DMS79 (cell line): ENCODE measurements at places on chromosomes 3 and 15.

GRCh38 chr15:80234883-80235282 lies 17.1 kb downstream of the CTXND1 start:
- DNase-seq, result no peak

DNA sequence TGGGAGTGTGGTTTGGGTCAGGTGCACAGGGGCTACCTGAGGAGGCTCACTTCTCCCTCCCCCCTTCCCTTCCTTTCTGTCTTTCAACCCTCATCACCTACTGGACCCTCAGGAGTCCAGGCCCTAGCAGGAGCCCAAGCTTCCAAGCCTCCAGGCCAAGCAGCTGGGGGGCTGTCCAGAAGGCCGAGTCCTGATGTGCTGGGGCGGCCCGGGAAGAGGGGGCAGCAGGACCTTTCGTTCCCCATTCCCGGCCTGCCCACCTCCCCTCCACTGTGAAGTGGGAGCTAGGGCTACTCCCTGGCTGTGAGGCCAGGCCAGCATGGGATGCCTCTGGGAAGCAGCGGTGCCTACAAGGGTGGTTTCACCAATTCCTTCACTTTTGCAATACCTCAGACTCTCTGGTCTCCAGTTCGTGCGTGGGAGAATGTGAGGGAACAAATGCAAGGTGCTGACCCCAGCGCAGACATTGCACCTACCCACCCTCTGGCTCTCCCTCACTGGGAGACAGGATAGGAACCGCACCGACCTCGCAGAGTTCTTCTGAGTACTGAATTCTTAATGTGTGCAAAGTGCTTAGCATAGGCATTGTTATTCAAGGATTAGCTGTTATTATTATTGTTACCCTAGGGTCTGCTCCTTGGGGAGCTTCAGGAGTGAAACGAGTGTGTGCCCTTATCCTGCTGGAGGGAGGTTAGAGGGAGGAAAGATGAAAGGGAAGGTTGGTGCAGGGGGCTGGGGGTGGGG lies 2.5 kb downstream of the EPHB3 start:
- DNase-seq, result no peak

- DNase-seq, result no peak
Observed at GRCh38 chr3:122245513-122246174, 62.2 kb downstream of the CASR start.

- DNase-seq, result no peak
Observed at GRCh38 chr15:73927003-73927475, 777 bp downstream of the LOXL1 start.

DNA sequence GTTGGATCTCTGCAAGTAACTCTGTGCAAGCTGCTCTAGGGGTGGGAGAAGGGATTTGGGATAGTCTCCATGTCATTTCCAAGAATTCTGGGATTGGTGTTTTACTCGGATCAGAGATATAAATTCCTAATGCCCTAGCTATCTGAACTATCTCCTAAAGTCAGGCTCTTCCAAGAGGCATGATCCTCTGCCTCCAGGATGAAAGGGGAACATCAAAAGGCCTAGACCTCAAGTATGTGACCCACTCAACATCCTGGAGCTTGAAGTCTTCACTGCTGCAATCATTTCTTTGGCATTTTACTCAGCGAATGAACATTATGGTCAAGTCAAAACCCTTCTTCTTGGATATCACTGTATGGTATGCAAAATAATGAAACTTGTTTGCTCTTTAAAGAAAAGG lies 104.5 kb downstream of the CEMIP start:
- DNase-seq, result no peak

DNA sequence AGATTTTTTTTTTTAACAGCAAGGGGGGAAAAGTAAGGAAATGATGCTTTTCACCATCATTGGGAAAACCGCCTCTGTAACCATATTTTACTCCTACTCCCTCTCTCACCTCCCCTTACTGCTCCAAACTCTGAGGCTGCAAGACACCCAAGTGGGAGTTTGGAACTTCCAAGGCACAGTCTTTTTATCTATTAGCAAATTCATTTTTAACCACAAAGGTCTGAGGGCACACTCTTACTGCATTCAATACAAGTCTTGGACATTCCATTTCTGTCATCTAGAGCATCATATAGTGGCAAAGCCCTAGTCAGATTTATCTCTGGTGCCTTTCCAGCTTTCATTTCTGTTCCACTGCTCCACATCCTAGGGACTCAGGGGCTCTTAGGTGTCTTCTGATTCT lies 13.2 kb downstream of the FAM162A start:
- no peak for DNase-seq

DNA sequence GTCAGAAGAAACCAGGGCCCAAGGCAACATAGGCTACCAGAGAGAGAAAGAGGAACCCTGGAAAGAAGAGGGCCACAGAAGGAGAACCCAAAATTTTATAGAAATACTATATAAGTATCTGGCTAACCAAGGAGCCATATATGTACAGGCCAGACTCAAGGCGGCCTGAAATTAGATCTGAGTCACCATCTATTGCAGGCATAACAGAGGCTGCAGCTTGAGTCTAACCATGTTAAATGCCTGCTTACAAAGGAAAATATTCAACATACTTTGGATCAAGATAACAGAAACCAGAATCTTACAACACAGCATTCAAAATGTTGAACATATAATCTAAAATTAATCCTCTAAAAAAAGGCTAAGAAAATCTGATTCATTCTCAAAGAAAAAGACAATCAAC lies 23.1 kb downstream of the IGSF11 start:
- DNase-seq, result no peak

DNA sequence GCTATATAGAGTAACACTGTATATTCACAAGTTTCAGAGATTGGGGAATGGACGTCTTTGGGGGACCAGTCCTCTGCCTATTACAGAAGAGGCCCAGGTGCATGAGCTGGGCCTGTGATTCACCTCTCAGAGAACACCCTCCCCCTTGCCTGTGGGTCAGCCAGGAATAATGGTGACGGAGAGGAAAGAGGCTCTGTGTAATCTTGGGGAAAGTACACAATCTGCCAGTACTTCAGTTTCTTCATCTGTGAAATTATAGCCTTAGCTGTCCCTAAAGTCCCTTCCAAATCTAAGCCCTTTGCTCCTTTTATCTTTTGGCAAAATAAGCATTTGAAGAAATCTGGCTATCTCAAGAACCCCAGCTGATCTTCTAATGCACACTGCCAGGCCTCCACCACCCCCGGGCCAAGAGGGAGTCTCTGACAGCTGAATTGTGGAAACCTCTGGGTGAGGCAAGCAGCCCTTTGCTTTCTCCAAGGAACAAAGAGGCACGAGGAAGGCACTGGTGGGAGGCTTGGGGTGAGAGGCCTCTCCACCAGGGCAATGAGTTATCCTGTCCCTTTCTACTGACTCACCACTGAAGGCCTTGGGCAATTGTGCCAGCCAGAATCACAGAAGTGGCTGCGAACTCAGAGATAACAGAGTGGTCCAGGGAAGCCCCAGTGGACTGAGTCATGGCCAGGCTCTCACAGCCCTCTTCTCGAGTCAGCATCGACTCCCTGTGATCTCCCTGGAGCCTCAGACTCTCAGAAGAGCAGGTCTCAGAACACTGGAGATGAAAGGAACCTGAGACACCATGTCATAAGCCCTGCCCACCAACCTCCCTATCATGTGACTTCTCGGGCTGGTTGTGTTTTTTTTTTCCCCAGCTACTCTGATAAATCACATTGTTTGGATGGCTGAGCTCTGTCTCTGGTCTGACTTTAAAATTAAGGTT lies 31.8 kb downstream of the CCNL1 start:
- peak; percentile 22 for DNase-seq

DNA sequence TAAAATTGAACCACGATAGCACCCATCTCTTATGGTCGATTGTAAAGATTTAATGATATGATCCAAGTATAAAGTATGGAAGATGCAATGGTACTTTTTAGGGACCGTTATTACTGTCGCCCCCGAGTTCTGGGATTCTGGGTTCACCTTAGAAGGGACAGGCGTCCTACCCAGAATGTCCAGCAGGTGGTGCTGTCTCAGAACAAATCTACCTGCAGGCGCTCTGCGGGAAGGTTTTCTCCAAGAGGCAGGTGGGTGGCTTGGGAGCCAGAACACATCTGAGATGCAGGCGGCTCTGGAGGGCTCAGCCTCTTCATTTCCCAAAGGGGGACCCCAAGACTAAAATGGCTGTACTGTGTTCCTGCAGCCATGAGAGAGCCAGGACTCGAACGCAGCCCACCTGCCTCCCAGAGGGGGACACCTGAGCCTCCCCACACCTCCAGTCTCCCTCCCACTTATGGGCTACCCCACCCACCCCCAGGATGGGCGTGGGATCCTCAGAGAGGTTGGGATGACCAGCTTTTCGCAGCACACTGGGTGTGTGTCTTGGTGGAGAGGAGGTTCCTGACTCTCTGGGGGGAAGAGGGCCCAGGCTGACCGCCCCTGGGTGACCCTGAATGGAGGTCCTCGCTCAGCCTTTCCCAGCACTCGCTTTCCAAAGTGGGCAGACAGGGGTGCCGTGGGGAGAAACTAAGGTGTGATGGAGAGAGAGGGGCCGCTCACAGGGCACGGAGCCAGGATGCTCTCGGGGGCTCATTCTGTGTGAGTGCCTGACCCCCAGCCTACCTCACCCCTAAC lies 28.1 kb upstream of the CORO2B start:
- peak; percentile 0 for DNase-seq

GRCh38 chr3:141271279-141272030 lies 39.8 kb downstream of the PXYLP1 start:
- DNase-seq, result no peak

GRCh38 chr3:46545818-46546630 lies 20.1 kb downstream of the LRRC2 start:
- no peak for DNase-seq

DNA sequence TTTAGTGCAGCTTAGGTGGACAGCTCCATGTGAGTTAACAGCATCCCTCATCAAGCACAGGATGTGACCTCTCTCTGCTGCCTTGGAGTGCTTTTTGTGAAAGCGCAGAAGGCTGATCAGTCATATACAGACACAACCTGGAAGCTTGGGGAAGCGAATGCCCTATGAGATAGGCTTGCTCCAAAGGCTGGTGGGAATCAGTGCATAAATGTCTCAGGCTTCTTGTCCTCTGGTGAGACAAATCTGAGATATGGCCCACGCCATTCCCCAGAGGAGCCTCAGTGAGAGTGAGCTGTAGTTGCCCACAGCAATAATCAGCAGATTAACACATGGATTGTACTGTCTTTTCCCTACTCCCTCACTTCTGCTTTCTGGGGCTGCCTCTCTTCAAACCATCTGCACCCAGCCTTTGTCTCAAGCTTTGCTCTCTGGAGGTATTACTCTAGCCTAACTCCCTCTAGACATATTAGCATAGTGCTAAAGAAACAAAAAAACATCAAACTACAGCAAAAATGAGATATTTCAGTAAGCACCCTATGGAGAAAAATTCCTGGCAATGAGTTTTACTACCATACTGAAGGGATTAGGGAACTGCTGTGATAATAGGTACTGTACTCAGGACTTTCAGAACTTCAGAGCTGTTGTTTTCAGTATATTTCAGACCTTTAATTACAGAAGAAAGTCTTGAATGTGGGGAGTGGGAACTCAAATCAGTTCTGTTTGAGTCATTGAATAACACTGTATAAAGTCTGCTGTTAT lies 113.7 kb downstream of the OXSM start:
- DNase-seq, result no peak

DNA sequence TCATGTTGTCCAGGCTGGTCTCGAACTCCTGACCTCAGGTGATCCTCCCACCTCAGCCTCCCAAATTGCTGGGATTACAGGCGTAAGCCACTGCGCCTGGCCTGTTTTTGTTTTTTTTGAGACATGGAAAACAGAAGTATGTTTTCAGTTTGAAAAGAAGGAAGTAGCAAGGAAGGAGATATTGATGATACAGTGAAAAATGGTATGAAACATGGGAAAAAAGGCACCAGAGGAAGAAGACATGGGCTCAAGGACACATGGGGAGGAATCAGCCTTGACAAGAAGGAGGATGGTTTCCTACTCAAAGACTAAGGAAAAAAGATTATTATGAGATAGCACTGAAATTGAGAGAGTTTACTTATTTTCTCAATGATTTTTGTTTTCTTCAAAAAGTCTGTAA lies 30.7 kb downstream of the FMN1 start:
- no peak for DNase-seq

DNA sequence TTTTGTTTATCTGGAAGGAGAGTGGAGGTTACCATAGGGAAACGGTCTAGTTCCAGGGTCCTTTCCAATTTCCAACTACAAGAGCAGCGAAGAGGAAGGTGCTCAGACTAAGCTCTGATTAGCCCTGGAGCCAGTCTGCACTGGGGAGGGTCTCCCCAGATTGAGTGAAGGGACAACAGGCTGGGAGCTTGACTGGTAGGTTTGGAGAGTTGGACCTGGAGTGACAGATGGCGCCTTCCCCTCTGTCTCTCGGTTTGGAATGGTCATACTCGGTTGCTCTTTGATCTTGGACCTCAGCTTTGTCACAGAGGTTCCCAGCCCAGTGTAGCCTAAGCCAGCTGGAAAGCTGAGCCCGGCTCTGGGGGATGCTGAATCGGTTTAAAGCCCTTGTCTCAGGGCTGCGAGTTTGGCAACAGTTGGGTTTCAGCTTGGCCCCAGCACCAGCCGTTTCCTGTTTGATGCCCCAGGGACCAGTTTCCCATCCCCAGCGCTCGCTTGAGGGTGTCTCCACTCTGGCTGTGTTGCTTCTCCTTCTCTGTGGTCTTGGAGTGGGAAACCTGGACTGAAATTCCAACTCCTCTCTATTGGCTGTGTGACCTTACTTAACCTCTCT lies 53.1 kb upstream of the ULK4 start:
- DNase-seq, result no peak

DNA sequence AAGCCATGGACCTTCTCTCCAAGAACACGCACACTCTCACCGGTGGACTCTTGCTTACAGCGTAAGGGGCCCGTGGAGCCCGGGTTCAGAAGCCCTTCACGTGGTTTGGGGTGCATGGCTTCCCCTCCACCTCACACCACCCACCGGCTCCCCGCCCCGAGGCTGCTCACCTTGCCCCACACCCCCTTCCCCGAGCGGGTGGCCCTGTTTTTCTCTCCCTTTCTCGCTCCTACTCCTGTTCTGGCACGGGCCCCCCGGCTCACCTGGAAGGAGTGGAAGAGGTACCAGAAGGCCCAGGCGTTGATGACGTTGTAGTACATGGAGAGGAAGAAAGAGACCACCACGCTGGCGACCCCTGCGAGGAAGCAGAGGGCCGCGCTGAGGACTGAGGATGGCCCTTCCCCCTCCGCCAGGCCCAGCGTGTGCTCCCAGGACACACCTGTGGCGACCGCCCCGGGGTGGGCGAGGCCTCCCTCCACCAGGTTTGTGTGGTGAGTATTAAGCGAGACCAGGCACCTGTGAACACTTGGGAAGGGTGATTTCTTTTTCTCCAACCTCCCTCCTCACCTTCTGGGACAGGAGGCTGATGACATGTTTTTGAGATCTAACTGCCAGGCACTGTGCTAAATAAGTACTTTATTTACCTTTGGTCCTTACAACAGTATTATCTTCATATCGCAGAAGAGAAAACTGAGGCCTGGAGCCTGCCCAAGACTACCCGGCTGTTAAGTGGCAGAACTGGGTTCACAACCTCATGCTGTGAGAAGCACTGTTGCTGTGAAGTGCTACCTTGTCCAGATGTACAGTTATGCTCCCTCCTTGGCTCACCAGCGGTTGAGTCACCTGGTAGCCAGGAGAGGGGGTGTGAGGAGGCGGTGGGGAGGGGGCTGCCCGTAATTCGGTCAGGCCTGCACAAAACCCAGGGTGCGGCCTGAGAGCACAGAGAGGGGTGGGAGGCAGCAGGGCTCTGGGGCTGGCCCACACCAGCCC lies 16.3 kb downstream of the SLC6A20 start:
- no peak for DNase-seq
